NCI-H1417 (cell line): ENCODE measurements at places on chromosomes 7 and 10.
A peak's percentile ranks its signal among the peaks of the same experiment; 100 is the strongest.

DNA sequence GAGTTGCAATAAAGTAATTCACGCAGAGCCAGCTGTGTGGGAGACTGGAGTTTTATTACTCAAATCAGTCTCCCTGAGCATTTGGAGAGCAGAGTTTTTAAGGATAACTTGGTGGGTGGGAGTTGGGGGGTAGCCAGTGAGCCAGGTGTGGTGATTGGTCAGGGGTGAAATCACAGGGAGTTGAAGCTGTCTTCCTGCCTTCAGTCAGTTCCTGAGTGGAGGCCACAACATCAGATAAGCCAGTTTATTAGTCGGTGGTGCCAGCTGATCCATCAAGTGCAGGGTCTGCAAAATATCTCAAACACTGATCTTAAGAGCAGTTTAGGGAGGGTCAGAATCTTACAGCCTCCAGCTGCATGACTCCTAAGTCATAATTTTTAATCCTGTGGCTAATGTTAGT is 3.3 kb upstream of the CYP51A1 start:
- DNase-seq, result no peak

- DNase-seq, result no peak
These were observed 22.8 kb upstream of the FOXL3 start for GRCh38 chr7:266851-267840.

DNA sequence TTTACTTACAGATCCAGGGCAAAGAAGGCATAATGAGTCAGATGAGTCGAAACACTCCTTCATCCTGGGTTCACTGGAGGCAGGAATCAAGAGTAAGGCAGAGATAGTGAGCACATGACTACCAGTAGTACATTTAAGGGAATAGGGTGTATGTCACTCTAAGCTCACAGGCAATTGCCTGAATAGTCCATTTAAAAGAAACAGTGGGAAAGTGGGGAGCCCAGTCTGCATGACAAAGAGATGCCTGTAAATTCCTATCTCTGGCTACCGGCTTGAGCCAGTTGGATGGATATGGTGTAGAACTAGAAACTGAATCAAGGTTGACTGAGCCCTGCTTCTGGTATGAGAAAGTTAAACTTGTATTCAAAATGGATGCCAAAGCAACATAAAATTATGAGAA is 861.5 kb upstream of the ZWINT start:
- DNase-seq, result no peak

- no peak for DNase-seq
These were observed 23.5 kb upstream of the PANK1 start for GRCh38 chr10:89668386-89669071.

- no peak for DNase-seq
These were observed 53.9 kb downstream of the ADD3 start for GRCh38 chr10:110061687-110062086.

DNA sequence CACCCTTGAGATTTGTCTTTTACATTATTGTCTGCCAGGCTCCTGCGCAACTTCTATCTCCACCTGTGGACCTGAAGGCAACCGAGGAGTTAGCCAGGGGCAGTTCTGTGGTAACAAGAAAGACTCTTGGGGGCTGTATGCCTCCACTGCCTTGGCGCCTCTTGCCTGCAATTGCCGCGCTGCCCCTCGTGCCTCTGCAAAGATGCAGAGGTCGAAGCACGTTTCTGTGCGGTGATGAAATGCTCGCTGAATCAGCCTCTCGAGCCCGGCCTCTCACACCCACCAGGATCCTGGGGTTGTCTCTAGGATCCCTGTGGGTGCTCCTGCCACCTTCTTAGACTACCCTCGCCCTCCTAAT is 486 bp upstream of the LHFPL3 start:
- DNase-seq, result no peak

- DNase-seq, result no peak
These were observed 60.5 kb upstream of the ZNF138 start for GRCh38 chr7:64733550-64734240.

- no peak for DNase-seq
These were observed 3.3 kb downstream of the AVPI1 start for GRCh38 chr10:97683556-97684367.

DNA sequence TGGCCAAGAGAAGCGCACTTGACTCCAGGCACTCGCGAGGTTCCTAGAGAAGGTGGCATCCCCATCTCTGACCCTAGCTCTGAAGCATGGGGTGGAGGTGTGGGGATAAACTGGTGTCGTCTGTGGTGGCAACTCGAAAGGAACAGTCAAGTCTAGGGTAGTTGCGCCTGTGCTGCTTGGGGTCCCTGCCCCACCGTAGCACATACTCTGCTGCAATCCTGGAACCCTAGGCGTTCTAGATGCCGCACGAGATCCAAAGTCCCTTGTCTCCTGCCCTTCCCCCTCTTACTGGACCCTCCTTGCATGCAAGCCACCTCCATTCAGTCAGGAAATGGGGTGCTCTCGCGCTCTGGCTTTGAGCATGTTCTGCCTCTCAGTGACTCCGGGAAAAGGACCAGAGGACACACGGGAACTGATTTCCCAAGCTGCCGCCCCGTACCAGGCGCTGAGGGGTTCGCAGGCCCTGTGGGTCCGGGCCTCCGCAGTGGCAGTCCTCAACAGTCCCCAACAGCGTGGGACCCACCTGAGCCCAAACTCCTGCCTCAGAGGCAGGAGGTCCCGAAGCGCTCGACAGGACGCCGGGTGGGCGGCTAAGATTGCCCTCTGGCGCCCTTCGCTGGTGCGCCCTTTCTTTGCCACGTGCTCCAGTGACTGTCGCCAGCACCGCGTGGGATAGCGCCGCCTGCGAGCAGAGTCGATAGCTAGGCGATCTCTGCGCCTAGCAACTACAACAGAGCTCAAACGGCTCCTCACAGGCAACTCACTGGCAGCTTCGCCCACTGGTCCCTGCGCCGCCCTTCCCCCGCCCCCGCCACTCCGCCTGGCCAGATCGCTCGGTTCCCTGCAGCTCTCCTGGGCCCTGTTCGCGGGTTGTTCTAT is 452.0 kb downstream of the REEP3 start:
- no peak for DNase-seq

GRCh38 chr7:105323366-105323765 is 65.4 kb downstream of the SRPK2 start:
- no peak for DNase-seq

DNA sequence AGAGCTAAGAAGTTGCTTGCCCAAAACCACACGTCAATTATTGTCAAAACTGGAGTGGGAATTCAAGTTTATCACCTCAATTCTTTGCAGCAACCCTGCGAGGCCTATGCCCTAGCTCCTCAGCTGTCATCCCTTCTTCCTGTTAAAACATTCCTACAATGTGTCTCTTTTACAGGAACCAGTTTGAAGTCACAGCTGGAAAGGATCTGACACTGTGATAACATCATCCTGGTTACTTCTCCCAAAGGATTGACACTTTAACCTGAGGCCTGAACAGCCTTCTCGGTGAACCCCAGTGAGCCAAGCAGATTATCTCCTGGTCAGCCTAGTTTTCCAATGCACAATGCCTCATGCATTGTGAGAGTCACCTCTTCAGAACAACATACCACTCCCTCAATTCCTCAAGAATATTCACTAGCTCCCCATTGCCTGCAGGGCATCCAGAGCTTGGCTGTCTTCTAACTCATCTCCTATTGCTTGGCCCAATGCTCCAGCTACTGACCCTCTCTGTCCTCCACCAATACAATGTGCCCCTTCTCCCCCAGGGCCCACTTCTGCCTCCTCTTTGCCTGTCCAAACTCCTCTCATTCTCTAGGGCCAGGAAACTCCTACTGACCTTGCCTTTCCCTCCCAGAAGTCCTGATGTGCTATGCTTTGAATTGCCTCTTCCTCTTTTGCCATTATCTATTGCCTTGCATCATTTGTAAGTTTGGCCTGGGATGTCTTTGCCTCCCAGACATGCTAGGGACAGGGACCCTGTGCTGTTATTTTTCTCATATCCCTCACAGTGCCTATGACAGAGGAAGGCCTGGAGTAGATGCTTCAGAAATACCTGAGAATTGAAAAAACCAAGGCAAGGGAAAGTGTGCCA is 10.4 kb upstream of the DLG5 start:
- DNase-seq, result no peak

GRCh38 chr10:27100813-27101347 is 586 bp upstream of the ANKRD26 start:
- DNase-seq, result peak; percentile 19

DNA sequence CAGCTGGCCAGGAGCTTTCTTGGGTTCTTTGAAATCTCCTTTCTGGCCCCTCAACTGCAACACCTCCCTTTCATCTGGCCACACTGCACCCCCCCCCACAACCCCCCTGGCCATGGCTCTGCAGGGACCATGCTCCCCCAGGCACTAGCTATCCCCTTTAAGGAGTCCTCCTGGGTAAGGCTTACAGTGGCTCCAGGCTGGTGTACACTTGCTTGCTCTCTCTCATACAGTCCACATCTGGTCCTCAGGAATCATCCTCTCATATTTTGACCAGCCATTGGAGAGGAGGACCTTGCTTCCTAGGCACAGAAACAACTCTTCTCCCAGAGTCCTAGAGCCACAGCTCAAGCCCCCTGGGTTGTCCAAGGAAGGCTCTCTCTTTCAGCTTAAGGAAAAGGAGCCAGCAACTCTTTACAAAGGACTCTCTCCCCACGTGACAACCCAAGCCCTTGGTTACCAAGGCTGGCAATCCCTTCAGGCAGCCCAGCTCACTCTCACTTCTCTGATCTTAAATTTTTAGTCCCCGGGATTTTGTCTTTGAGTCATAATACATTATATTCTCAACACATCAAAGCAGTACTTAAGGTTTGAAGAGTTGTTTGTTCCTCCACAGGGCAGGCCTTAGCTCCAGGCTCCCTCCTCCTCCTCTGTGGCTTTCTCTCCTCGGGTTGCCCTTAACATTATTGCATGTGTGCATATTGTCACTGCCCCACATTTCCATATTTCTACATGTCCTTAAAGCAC is 9.9 kb downstream of the GARIN1A start:
- no peak for DNase-seq

DNA sequence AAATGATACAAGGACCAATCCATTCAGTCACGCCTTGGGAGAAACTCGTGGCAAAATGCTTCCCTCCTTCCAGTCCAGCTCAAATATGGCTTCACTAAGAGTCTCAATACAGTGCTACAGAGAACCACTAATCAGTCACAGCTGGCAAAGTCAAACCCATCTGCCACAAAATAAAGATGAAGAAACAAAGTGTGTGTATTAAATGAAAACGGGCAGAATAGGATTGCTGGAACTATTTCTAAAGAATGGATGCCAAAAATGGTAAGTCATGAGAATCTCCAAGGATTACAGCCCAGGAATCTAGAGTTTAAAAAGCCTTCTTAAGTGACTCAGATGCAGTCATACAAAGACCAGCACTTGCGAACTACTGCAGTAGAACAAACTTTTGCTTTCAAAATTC is 61.9 kb downstream of the CACUL1 start:
- no peak for DNase-seq

GRCh38 chr7:84847790-84848189 is 339.1 kb downstream of the SEMA3D start:
- DNase-seq, result no peak
